H1 (cell line): ENCODE measurements at places on chromosomes 1 and 21. TPM values are rescaled to one million over a fixed set of nuclear protein-coding genes. Genes with fewer than 3 reads are reported as not detected.
A peak's percentile ranks its signal among the peaks of the same experiment; 100 is the strongest.

DNA sequence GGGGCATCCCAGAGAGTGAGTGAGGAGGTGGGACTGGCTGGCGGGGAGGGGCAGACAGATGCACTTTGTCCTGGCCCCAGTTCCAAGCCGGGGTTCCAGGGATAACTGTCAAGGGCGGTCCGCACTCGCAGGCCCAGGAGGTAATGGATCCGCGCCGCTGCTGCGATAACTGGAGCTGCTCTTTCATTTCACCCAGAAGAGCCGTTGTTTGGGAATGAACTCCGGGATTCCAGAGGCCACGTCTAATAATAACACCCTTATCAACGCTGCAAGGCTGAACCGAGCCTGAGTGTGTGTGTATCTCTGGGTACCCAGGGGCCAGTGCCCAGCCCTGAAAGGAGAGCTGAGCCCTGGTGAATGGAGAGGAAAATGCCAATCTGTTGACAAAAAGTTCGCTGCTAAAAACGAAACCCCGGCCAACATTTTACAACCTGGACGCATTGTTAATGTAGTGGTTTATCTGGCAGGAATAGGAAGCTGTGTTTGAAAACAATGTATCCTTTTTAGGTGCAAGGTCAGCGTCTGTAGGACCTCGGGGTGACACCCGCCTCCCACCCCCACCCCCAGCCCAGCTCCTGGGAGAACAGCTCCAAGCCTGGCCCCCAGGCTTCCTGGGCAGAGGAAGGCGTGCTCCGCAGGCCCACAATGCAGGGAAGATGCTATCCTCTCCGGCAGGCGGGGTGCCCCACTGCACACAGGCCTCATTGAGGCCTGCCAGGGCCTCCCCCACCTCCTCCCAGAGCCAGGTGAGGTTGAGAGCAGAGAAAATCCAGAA is 119.7 kb downstream of the PROX1 start:
- no peak for DNase-seq

DNA sequence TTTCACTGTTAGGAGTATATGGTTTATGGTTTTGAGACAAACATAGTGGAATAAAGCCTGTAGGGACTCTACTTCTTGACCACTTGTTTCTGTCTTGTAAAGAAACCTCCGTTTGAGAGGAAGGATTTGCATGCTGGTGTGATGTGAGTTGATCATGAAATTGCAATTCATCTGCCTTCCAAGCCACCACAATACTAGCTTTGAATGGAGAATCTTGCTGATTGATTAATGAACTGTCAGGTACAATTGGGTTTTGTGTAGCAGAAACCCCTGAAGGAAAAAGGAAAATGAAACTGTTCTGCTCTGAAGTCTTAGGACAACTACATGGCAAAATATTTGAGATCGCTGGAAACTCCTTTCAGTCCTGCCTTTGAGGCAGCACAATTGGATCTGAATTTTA is 90.7 kb downstream of the VPS13D start:
- no peak for DNase-seq

GRCh38 chr1:32063261-32063681 is 9.5 kb upstream of the TMEM39B start:
- DNase-seq = no peak

DNA sequence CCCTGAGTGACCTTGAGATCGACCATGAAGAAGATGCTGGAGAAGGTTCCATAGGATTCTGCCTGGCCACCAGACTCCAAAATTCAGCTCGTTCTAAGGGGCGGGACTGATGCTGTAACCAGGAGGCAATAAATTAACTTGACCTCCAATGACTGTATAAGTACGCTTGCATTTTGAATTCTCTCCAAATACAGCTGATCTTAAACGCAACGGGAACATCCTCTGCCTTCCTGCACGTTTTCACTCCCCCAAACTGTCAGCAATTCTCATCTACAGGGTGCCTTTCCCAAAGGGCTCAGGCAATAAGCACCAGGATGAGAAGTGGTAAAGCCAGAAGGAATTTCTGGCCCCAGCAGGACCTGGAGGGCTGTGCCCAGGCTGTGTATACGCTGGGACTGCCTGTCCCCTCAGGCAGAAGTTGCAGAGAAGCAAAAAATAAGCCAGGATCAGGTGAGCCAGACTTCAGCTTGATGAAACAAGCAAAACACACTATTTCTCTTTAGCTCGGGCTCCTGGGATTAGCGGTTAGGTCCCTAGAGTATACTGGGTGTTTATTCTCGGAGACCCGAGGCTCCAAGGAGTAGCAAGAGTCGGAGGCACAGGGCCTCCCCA is 124.8 kb downstream of the LRIG2 start:
- no peak for DNase-seq

- peak; percentile 64 for DNase-seq
Measured at GRCh38 chr1:239786464-239786863, 305.2 kb upstream of the FMN2 start.

DNA sequence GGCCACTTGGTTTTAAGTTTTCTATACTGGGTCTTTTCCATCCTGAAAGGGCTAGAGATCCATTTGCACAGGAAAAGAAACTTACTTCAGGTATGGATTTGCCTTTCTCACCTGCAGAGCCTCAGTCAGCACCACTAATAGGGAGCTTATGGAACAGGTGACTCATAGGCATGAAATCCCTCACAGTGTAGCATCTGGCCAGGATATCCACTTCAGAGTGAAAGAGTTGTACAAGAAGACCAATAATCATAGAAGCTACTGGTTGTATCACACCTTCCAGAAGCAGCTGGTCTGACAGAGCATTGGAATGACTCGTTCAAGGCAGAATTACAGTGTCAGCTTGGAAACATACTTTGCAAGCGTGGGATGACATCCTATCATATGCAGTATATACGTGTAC is 26.3 kb upstream of the SYT14 start:
- DNase-seq = no peak

- no peak for DNase-seq
Measured at GRCh38 chr1:5253036-5253435, 598.6 kb downstream of the AJAP1 start.

DNA sequence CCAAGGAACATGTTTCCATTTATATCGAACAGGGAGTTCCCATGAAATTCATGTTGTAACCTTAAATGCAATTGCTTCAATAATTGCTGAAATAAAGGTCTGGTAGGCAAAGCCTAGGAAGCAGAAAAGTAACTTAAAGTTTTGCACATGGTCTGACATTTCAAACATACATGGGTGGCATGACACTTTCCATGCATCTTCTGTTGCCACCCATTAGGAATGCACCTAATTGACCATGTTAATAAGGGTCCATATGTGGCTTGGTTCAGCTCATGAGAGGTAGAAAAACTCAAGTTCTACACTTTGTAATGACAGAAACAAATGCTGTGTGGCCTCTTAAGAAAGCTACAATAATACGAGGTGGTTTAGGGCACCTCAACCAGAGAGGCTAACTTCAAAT is 72.0 kb upstream of the GORAB start:
- no peak for DNase-seq

DNA sequence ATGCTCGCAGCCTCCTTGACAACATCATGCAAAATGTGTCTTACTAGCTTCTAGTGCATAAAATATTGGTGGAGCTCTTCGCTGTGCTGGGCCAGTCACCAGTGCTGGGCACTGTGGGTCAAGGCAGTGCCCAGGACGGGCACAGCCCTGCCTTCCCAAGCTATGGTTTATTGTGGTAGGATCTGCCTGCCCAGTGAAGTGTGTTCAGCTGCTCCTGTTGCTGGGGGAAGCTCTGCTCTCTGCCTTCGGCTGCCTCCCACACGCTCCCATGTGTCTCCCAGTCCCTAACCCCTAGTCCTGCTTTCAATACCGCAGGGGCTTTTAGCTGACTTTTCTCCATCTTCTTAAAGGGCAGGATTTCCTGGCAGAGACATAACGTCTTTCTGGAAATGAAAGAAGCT is 15.7 kb downstream of the EPHX1 start:
- no peak for DNase-seq

DNA sequence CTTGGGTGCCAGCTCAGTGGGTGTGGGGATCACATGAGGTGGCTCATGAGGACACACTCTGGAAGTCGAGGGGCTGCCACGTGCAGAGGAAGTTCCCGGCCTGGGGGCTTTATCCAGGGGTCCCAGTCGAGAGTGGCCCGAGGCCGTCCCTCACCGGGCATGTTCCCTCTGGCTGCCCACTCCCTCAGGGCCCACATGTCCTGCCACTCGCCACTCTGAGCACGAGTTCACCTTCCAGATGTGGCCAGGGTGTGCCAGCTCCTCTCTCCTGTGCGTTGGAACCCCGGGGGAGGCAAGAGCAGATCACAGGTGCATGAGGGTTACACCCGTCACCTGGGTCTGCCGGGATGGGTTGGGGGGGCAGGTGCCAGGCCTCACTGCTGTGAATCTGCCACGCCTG is 14.6 kb downstream of the TMEM201 start:
- DNase-seq = no peak

GRCh38 chr1:107225706-107226105 is 84.9 kb downstream of the NTNG1 start:
- DNase-seq = no peak

DNA sequence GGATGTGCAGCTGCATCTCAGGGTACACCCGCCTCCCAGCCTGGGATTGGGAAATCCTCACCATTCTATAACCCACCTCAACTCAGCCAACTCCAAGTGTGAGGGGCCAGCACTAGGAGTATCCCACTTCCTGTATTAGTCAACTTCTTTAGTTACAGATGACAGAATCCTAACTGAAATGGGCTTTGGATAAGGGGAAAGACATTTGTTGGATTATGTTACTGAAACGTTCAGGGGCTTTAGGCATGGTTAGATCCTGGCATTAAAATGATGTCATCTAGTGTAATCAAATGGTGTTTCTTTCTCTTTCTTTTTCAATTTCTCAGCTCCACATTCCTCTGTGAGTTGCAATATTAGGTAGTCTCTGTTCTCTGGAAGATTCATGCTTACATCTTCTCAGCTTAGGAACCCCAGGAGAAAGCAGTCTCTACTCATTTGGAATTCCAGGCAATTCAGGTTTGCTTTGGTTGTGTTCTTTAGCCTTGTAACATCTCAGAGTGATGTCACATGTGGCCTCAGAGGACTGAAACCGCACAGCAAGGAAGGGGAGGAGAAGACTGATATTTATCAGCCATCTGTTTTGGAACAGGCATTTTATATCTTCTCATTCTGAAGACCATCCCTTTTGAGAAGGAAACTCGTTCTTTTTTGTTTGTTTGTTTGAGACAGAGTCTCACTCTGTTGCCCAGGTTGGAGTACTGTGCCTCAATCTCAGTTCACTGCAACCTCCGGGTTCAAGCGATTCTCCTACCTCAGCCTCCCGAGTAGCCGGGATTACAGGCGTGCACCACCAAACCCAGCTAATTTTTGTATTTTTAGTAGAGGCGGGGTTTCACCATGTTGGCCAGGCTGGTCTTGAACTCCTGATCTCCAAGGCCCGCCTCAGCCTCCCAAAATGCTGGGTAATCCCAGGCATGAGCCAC is 18.9 kb upstream of the TMEM54 start:
- no peak for DNase-seq

Gene MEX3A
- 52.4 and 54.7 TPM in 2 replicates for total RNA-seq

DNA sequence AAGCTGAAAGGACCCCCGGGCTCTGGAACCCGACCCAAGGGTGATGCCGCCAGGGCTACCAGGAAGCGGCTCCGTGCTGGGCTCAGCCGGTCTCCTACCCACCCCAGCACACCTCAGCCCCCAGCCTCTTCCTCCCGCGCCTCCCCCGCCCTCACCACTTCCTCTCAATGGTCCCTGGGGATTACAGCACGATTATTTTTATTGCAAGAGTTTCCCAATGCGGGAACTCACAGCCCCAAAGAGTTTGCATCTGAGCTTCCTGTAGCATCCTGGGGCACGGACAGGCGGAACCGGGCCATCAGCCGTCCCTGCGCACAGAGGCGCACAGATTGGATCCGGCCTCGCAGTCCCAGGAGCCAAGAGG is 8.7 kb upstream of the SLX9 start:
- DNase-seq = no peak

Gene RAB42
- 12.5 and 13.6 TPM in 2 replicates for total RNA-seq

- no peak for DNase-seq
Measured at GRCh38 chr1:7402548-7402850, 368.6 kb upstream of the VAMP3 start.

Gene CSF1
- total RNA-seq = 2.0 and 3.3 TPM in 2 replicates

Gene RNPC3
- 12.0 and 12.8 TPM in 2 replicates for total RNA-seq

DNA sequence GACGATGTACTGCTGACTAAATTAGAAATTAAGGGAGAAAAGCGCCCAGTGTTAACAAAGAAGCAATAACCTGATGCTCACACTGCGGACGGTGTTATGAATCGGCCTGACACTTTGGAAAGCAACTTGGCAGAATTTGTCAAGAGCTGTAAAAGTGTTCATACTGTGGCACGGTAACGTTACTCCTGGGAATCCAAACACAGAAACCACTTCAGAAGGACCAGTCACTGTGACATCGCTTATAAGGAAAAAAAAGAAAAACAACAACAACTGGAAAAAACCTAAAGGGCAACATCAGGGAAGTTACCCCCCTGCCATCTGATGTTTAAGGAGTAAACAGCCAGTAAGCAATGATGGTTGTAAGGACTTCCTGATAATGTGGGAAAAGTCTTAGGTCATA is 27.7 kb downstream of the CAPZB start:
- no peak for DNase-seq

DNA sequence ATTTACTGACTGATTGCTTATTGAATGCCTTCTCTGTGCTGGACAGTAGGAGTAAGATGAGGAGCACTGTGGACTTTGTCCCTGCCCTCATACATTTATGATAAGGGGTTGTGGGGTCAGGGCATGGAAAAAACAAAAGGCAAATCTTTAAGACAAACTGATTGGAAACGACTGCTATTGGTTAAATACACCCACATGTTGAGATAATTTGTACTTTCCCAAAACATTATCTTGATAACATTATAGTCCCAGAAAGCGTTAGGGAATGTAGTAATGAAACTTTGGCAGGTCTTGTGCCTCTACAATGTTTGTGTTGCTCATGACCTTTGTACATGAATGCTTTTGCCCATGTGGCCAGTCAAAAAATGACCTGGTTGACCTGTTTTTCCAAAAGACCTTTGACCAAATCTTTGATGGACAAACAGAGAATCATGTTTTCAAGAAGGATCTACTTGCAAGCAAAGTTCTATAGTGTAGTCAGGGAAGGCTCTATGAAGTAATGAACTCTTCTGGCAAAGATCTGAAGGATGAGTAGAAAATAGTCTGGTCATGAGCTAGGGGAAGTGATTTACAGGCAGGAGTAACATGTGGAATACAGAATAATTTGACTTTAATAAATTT is 50.9 kb downstream of the LEPR start:
- no peak for DNase-seq

Gene CFHR3
- total RNA-seq = 0.52 and 1.0 TPM in 2 replicates

Gene ZNF697
- total RNA-seq = 17.9 and 18.3 TPM in 2 replicates

GRCh38 chr1:247175458-247175857 is 3.6 kb upstream of the ZNF124 start:
- DNase-seq = no peak

Gene AIM2
- total RNA-seq = 1.7 and 2.1 TPM in 2 replicates

- no peak for DNase-seq
Measured at GRCh38 chr1:15184436-15185241, 31.1 kb downstream of the TMEM51 start.

DNA sequence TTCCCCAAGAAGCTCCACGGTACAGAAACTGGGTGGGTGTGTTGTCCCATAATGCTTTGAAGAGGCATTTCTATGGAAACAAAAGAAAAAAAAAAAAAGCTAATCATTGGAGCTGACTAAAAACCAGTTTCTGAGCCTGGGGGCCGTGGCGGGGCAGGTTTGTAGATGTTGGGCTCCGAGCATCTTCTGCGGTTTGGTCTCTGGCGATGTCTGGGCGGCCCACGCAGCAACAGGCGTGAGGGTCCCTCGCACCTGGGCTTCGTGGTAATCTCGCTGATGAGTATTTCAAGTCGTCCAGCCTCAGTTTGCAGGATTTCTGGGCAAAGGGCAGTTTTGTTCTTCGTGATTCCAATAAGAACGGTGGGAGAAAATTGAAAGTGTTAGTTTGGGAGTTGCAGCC is 6.8 kb downstream of the TP73 start:
- DNase-seq = no peak
